ENCODE measurements at places on chromosomes 6 and 20.

GRCh38 chr20:24437196-24438082, 32.0 kb upstream of the SYNDIG1 start:
- DNase-seq: no peak

- no peak for DNase-seq
Measured at GRCh38 chr6:170076466-170077165, 214.3 kb downstream of the DLL1 start.

DNA sequence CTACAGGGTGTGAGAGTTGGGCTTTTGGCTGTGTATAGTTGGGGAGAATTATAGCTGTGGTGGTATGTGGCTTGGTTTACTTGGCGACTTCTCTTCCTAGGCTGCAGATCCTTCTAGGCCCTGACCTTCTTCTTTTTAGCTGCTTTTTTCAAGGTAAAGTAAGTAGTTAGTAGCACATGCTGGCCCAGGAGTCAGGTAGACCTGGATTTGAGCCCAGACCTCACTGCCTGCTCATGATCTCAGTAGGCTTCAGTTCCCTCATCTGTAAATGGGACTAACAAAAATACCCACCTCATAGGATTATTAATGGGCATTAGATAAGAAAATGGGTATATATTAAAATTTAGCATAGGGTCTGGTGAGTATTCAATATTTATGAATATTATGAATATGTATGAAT, 17.4 kb upstream of the TMEM217 start:
- no peak for DNase-seq

- DNase-seq: no peak
Measured at GRCh38 chr6:163420289-163420614, 5.7 kb downstream of the QKI start.

DNA sequence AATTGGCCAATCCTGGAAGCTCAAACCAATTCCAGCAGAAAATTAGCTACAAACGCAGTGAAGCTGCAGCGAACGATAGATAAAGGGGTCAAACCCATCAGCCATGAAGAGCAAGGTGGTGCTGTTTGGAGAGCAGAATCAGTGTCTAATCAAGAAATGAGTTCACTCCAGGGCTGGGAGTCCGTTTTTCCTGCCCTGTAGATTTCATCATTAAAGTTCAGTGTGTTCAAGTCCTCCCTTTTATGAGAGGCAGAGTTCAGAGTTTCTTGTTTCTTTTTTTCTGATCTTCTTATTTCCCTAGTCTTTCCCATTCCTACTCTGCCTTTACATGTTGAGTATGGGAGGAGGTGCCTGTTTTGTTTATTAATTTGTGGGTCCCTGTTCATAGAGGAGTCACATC, 30.4 kb downstream of the SLC17A1 start:
- DNase-seq: no peak

DNA sequence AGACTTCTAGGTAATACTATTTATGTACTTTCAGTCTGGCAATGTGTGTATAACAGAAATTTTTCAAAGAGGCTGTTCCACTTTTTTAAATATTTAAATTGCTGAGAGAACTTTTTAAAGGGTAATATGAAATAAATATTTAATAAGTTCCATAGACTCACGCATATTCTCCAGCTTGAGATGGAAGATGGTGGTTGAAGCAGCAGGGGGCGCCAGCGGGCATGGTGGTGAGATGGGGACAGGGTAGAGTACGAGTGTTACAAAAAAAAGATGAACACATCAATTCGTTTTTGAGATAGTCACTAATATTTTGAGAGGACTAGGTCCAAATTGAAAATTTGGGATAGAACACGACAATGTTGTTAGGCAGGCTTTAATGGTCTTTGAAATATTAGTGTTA, 68.4 kb downstream of the RSPO3 start:
- no peak for DNase-seq

- no peak for DNase-seq
Measured at GRCh38 chr6:114419175-114419574, 76.4 kb upstream of the HS3ST5 start.

DNA sequence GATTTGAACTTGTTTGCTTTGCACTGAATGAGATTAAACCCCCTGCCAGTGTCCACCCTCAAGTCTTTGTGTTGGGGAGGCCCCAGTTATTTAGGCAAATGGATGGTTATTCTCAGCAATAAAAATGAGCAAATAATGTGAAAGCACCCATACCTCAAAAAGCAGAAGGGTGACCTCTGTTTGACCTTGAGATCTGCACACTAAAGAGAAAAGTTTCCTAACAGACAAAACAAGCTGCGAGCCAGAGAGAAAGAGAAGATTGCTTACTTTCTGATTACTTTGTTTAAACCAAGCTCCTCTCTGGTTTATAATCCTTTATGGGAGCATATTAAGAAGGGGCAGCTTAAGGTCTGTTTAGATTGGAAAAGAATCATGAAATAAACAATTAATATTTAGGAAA, 30.4 kb upstream of the TRERF1 start:
- no peak for DNase-seq

DNA sequence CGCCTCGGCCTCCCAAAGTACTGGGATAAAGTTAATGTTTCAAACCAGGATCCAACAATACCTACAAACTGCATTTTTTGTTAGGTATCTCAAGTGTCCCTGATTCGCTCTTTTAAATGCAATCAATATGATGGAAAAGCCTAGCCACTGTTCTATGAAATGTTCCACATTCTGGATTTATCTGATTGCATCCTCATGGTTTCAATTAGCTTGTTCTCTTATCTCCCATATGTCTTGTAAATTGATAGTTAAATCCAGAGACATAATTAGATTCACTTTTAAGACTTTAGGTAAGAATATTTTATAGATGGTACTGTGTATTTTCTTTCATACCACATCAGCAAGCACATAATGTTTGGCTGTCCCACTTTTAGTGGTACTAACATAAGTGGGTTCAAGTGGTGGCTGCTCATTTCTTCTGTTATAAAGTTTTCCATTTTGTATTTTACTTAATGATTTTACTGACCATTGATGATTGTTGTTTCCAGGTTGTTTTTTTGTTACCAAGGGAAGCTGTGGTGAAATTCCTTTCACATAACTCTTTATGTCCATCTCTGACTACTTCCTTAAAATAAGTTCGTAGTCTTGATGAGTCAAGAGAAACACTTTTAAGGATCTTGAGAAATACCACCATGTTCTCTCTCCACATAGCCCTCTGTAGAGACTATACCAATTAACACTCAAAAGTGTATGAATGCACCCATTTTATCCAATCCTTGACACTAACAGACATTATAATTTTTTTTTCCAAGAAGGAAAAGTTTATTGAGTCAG, 40.5 kb downstream of the RNGTT start:
- no peak for DNase-seq

Data from smooth muscle cell of the brain vasculature (primary cell).